ENCODE measurements at places on chromosomes 7 and 10. TPM values are rescaled to one million over a fixed set of nuclear protein-coding genes. Genes with fewer than 3 reads are reported as not detected.

MMRN2 gene
- total RNA-seq, result 31.3 TPM

NDUFB8 gene
- 451 TPM for total RNA-seq

TUBAL3 gene
- 0.12 TPM for total RNA-seq

ACTL6B gene
- total RNA-seq, result not detected

PAX4 gene
- total RNA-seq, result not detected

- no peak for DNase-seq
Observed at GRCh38 chr7:9106747-9107146, 673.3 kb downstream of the NXPH1 start.

DNA sequence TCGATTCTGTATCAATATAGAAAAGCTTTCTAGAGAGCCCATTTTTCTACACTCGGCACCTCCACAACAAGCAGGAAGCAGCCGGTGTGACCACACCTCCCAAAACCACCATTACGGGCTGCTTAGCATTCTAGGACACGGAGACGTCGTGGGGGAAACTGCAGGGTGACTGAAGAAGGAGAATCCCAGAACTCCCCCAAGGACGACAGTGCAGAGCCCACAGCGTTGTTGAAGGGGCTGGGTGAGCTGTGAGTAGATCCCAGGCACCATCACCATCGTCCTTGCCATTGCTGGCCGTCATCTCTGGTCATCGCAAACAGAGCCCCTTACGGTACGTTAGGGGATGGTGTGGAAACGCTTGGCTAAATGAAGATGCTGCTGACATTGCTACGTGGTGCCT, 351.8 kb downstream of the PTPRN2 start:
- DNase-seq, result no peak

DNA sequence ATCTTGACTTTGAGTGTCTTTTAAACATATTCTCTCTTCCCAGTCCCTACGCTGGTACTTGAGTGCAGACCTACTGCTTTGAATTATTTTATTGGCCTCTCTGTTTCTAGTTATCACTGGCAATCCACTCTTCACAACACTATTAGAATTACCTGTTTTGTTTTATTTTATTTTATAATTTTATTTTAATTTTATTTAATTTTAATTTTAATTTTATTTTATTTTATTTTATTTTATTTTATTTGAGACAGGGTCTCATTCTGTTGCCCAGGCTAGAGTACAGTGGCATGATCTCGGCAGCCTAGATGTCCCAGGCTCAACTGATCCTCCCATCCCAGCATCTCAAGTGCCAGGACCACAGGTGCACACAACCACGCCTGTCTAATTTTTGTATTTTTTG, 6.8 kb downstream of the STK17A start:
- DNase-seq, result no peak

- peak; percentile 71 for DNase-seq
Observed at GRCh38 chr7:31027161-31027965, 24.7 kb upstream of the ADCYAP1R1 start.

DNA sequence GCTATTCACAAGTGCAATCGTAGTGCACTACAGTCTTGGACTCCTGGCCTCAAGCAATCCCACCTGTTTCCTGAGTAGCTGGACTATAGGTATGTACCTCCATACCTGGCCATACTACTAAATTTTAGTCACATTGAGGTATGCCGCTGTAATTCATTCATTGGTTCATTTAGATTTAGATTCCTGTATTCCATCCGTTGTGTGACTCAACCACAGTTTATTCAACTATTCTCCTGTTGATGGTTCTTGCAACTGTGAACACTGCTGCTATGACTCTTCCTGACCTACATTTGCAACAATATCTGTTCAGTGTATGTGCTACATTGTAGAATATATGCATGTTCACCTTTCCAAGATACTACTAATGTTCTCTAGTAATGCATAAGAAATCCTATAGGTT, 8.0 kb upstream of the ZCCHC24 start:
- no peak for DNase-seq

GRCh38 chr7:155571581-155572345, 25.4 kb upstream of the CNPY1 start:
- DNase-seq, result no peak

DNA sequence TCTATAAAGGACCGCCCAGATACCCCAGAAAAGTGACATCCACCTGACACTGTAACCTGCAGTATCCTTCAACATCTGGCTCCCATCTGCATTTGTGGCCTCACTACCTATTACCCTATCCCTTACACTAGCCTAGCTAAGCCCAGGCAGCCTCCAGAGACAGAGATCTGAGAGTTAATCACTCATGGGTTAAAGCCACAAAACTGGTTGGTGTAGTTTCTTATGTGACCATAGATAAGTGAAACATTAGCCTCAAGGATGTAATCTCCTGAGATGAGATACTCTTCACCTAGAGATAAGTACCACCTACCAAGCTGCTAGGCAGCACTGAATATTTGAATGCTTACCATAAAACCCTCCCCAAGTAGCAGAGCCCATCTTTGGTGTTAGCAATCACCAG, 35.4 kb downstream of the CTTNBP2 start:
- no peak for DNase-seq

DNA sequence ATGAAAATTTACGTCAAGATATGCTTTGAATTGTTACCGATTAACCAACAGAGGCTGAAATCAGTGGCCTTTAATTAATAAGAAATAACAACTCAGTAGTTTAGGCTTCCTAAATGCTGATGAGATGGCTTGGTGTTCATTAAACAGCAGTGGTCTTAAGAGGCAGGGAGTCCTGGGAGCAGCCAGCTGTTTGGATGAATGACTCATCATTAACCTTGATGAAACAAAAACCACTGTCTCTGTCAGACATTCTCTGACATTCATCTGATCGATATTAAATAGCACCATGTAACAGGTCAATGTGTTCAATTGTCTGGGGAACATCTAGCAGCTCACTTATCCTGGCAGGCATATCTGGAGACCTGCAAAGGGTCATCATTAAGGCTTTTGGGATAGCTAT, 234.2 kb upstream of the LRRN3 start:
- no peak for DNase-seq

DNA sequence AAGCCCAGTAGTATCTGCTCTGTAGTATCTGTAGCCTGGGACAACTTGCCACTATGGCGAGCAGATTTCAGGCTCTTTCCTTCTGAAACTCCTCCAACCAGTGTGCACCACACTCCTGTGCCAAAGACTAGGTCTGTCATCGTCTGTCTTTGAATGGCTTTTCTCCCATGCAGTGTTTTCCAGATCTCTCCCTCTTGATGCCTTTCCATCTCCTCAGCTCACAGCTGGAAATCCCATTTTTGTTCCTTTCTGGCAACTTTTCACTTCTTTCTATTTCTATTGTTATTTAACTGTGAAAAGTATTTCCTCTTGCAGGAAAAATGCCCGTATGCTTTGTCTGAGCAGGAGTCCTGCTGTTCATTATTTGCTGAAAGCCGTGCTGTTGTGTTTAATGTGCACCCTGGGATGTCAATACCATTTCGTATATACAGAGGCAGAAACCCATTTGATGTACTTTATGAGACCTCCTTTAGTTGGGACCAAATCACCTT, 373.7 kb downstream of the PHTF2 start:
- DNase-seq, result no peak

DNA sequence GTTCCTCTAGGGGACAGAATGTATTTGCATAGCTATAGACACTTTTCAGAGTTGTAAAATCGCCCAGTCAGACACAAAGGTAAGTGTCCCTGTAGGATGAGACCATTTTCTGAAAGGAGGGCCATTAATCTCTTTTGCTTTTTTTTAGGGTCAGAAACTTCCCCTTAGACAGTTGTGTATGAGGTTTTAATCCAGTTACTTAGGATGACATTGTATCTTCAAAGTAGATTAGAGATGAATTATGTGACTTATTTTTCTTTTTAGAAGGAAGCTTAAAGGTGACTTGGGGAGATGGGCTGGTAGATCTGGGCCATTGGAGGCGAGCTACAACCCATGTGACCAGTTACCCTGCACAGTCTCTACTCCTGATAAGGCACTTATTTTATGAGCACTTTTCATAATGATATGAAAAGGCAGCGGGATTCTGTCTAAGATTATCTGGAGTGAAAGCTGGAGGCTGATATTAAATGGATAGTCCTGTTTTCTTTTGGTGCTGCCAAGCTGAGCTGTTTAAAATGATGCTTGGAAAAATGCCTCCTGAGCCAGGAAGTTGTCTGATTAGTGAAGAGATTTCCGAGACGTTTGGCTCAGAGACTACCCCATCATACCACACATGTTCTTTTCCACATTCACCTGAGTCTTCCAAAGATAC, 264.3 kb downstream of the AUTS2 start:
- DNase-seq, result no peak

DNA sequence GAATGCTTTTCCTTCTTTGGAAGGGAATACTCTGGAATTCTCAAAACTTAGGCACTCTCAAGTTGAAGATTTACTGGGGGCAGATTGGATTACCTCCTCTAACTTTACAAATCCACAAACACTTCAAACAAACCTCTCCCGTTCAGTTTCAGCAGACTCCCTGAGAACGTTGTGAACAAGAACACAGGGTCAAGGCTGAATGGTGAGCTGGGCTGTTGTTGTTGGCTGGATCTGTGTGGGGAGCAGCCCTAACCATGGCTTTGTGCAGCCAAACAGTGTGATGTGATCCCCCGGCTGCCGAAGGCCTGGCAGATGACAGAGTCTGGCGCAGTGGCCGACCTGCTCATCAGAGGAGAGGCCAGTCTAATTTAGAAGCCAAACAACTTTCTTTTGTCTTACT, 93.1 kb downstream of the BMPER start:
- peak; percentile 31 for DNase-seq

- no peak for DNase-seq
Observed at GRCh38 chr7:22397981-22398380, 41.0 kb upstream of the RAPGEF5 start.

- no peak for DNase-seq
Observed at GRCh38 chr10:74917481-74918077, 91.2 kb downstream of the KAT6B start.

DNA sequence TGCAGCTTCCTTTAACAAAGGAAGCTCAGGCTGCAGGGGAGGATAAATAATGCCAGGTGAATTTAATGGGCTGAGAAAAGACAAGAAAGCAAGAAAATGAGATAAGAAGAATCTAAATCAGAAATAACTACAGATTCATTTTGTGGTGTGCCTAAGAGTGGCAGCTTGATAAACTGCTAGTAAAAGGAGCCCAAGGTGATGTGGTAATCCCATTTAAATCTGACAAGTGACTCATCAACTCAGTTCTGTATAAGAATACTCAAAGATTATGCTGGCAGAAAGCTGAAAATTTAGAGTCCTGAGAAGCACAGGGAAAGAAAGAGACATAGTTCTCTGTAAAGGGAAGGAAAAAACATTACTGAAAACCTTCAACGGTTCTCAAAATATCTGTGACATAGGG, 109.4 kb upstream of the PDE1C start:
- no peak for DNase-seq

GRCh38 chr7:2209146-2209960, 23.4 kb downstream of the MAD1L1 start:
- peak; percentile 85 for DNase-seq

GRCh38 chr7:94472608-94473007, 37.0 kb upstream of the CASD1 start:
- DNase-seq, result no peak

- DNase-seq, result no peak
Observed at GRCh38 chr7:51629206-51629605, 312.6 kb upstream of the COBL start.

- no peak for DNase-seq
Observed at GRCh38 chr7:46791188-46791587, 790.7 kb downstream of the TNS3 start.

GRCh38 chr10:16915300-16915699, 98.1 kb upstream of the RSU1 start:
- no peak for DNase-seq

DNA sequence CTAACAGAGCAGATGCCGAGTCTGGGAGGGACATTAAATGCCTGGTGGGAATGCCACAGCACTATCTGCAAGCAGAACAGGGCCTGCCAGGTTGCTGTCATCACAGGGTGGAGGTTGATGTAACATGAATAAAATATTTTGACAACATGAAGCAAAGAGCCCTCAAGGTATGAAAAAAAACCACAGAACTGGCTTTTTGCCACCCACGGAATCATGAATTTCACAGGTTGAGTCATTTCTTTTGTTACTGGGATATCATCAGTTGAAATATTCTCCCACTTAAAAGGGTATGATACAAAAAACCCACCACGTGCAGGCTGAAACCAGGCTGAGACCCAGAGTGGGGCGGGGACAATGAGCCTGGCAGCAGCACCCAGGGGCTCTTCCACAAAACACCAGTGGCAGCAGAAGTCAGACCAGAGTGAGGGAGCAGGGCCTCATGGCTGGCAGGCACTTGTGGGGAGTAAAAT, 220.1 kb downstream of the TNS3 start:
- DNase-seq, result peak; percentile 74

- DNase-seq, result no peak
Observed at GRCh38 chr7:92769844-92770243, 66.5 kb downstream of the CDK6 start.

- DNase-seq, result no peak
Observed at GRCh38 chr7:132882714-132883428, 199.0 kb downstream of the CHCHD3 start.

- DNase-seq, result no peak
Observed at GRCh38 chr7:94683066-94683465, 27.1 kb upstream of the SGCE start.

- no peak for DNase-seq
Observed at GRCh38 chr10:24988831-24989640, 26.9 kb downstream of the ENKUR start.

DNA sequence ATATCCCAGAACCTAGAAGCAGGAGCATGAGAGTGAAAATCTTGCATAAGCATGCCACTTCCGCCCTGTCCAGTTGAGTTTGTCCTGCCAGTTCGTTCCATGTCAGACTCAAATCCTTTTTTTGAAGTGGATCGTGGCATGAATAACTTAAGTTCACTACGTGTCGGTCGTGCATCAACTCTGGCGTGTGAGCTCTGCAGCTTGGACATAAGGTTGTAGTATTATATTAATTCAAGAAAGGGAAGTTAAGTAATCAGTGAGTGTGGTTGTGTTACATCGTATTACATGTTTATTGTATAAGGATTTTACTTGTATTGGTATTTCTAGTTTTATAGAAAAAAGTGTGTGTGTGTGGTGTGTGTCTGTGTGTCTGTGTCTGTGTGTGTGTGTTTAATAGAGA, 23.0 kb downstream of the CDC123 start:
- no peak for DNase-seq

GRCh38 chr10:93099670-93100069, 26.0 kb downstream of the CYP26A1 start:
- no peak for DNase-seq

DNA sequence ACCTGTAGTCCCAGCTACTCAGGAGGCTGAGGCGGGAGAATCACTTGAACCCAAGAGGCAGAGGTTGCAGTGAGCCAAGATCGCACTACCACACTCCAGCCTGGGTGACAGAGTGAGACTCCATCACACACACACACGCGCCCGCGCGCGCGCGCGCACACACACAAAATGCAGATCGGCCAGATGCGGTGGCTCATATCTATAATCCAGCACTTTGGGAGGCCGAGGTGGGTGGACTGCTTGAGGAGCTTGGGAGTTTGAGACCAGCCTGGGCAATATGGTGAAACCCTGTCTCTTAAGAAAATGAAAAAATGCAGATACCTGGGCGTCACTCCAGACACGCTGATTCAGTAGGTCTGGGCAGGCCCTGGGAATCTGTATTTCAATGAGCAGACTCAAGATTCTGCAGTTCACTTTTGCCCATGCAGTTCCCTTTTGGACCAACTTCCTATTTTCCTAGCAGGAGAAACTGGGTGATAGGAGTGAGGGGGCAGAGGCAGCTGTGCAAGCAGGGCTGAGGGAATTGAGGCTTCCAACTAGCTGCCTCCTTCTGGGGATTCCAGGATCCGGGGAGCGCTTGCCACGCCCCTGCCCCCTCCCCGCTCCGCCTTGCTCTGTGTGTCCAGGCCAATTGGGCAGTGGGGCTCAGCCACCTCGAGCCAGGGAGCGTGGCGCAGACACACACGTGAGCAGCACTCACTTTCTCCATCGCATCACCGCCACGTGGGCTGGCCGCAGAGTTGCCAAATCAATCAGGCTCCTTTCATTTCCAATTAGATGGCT, 173.6 kb downstream of the SH3PXD2A start:
- no peak for DNase-seq

Measured in left ventricle myocardium superior (tissue), 1 donor.